ENCODE measurements at places on chromosomes 6 and 20.

- DNase-seq: no peak
Measured at GRCh38 chr6:122751326-122751725, 28.2 kb upstream of the FABP7 start.

GRCh38 chr20:2469991-2470422, 582 bp downstream of the SNRPB start:
- peak; percentile 49 for DNase-seq

GRCh38 chr20:62536871-62537401, 61.1 kb upstream of the GATA5 start:
- no peak for DNase-seq

- DNase-seq: peak; percentile 57
Measured at GRCh38 chr20:41135187-41135887, 2.0 kb upstream of the PLCG1 start.

- no peak for DNase-seq
Measured at GRCh38 chr6:45931232-45931631, 84.4 kb downstream of the CLIC5 start.

DNA sequence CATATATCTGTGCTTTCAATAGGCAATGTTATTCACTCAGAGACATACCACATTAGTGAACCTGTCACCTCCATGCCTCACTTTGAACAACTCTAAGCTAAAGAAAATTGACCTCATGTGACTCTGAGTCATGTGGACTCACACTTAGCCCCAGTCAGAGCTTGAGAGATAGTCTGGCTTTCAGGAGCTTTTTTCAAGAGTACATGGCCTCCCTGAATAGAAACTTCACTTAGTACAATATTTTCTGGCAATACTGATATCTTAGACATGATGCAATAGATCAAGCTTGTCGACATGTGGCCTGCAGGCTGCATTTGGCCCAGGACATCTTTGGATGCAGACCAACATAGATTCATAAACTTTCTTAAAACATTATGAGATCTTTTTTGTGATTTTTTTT, 8.5 kb downstream of the SPTLC3 start:
- no peak for DNase-seq

DNA sequence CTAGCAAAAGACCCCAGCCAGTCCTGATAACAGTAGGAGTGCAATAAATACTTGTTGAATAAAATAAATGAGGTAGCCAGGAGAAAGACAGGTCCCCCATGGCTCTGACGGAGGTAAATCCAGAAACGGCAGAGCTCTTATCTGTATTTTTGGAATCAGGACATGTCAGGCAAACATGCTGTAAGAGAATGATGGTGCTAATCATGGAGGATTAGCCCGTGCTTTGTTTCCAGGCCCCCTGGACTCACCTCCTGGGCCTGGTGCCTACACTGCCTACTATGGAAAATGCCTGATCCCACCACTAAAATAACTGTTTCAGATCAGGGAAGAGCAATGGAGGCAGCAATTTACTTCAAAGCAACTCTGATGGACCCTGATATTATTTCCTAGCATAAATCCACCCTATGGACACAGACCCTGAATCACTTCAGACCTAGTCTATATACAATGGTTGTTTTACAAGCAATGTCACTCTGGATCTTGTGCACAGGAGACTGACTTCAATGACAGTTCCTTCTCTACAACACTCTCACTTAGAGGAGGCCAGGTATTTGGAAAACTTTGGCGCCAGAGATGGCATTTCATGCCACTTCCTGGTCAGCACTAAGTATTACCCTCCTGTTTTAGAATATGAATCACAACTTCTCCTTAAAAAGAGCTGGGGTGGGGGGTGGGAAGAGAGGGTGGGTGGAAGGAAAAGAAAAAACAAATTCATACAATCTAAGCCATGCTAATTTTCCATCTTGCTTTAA, 6.4 kb downstream of the MRPL14 start:
- DNase-seq: no peak

- no peak for DNase-seq
Measured at GRCh38 chr6:110864824-110865223, 9.8 kb upstream of the AMD1 start.

DNA sequence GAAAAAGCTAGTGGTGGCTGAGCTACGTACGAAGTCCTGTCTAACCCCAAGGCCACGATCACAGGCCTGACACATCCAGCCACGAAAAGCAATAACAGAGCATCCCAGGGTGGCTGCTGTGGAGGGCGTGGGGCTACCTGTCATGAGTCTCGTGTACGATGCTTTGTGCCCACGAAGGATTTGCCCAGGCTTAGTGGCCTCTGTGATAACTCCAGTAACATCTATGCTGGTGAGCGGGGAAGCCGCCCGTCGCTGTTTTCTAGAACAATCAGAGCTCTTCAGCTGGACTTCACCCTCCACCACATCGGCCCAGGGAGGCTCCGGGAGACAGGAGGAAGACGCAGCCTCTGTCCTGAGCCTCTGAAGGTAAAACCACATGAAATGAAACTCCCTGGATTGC, 250.5 kb downstream of the TAF4 start:
- DNase-seq: no peak

GRCh38 chr6:148747145-148747470, 278 bp downstream of the UST start:
- DNase-seq: no peak

- no peak for DNase-seq
Measured at GRCh38 chr6:110317189-110317588, 41.0 kb downstream of the METTL24 start.

DNA sequence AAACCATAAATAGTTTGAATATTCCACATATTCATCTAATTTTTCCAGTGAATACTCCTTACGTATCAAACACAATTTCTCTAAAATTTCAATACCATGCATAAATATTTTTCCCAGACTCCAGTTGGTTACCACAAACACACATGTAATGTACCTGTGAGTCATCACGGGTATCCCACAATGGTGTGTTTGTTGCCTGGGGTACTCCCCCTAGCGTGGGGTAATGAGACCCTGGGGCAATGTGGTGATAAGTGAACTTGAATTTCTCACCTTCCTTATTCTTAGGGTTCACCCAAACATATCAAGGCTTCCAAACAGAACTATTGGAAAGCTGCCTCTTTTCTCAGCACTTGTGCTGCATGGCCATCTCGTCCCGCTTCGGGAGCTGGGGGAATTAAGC, 51.0 kb downstream of the STX7 start:
- DNase-seq: no peak

GRCh38 chr6:35377002-35377401, 34.6 kb downstream of the PPARD start:
- DNase-seq: no peak

DNA sequence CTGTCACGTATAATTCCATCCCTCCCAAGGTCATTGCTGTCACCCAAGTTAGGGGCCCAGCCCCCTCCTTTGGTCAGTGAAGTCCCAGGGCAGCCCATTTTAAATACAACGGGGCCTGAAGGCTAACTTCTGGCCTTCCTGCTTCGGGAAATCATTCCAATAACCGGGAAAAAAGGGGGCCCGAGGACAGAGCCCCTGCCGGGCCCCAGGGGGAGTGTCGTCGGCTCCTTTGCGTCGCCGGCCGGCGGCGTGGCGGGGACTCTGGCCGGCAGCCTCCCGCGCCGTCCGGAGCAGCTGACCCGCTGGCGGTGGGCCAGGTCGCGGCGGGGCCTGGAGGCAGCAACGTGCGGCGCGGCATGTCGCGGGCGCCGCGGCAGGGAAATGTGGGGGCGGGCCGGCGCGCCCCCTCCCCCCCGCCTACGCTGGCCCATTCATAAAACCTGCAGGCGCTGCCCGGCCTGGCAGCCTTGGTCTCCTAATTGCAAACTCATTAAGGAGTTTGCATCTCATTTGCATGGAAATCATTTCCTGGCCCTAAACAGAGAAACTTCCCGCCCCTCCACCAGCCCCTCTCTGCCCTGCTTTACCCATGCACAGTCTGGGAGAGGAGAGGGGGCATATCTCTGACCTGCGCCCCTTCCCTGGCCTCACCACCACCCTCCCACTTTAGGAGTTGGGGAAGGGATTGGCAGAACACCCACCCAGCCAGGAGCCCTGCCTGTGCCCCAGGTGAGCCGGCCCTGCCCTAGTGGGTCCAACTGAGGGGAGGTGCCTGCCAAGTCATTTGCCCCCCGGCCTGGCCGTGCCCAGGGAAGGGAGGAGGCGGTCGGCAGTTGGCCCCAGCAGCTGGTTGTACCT, 50.7 kb downstream of the MRPL14 start:
- no peak for DNase-seq

GRCh38 chr6:10343320-10343719, 71.6 kb downstream of the TFAP2A start:
- DNase-seq: no peak

DNA sequence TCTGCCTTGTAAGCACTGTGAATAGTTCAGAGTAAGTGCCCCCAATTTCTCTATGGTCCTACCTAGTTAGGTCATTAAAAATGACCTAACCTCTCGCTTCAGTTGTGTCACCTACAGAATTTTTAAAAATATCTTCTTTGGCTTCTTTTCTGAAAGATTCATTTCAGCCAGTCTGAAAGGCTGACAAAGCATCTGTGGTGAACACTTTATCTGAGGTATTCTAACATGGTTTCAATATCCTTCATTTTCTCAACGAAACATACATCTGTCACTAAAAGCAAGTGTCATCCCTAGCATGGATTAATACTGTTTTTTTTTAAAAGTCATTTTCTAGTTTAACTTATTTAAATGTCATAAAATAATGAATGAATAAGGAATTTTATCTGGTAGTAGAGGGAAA, 5.1 kb downstream of the DPM1 start:
- DNase-seq: no peak

GRCh38 chr6:169932491-169932890, 181.1 kb downstream of the ERMARD start:
- no peak for DNase-seq

GRCh38 chr6:110055387-110055735, 77.2 kb downstream of the GPR6 start:
- no peak for DNase-seq

GRCh38 chr6:130749402-130749801, 77.8 kb upstream of the SMLR1 start:
- no peak for DNase-seq

DNA sequence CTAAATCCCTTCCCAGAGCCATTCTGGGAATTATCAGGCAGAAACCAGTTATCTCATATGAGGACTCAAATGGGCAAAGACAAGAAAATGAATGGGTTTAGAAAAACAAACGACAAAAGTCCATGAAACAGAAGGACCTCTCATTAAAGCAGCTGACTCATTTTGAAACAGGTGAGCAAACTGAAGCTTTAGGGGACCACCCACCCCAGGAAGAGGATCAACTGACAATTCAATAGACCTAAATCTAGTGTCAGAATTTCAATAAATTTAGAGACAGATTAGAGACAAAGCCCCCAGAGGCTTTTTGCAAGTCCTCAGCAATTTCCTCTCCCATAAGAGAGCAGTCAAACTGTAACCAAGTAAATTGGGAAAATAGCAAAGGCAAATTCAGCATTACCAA, 333.8 kb downstream of the PTPRT start:
- no peak for DNase-seq

- no peak for DNase-seq
Measured at GRCh38 chr6:109424946-109425345, 15.5 kb downstream of the PPIL6 start.

DNA sequence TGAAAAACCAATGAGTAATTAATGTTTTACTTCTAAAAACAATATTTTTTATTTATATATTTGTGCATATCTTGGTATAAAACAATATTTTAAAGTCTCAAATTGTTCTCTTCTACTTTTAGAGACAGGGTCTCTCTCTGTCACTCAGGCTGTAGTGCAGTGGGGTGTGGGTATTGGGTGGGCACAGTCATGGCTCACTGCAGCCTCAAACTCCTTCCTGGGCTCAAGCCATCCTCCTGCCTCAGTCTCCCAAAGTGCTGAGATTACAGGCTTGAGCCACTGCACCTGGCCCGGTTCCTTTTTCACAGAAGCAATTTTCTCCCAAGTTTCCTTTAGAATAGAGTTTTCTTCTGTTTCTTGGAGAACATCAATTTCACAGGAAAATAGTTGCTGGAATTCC, 102.8 kb downstream of the TMEM242 start:
- no peak for DNase-seq

- no peak for DNase-seq
Measured at GRCh38 chr6:35391240-35391968, 49.0 kb downstream of the PPARD start.

DNA sequence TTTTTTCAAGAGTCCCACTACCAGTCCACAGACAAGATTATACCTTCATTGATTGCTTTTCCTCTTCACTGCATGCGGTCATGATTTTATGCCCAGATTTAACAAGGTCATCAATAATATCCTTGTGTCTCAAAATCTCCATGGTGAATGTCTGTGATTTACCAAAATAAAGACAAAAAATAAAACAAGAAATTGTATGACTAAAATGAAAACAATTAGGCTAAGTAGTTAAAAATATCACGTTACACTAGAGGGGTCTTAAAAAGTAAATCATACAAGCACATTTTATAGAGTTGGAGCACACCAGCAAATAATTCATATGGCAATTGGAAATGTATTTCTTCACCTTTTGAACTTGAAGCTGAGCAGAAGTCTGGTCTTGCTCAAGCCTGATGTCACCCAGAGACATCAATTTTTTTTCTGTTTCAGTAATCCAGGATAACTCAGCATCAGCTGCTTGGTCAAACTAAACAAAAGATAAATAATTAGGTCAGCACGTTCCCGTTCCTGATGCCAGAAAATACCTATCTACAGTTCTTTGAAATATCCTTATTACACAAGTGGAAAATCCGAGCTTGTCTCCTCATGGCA, 125.4 kb downstream of the DST start:
- DNase-seq: no peak

DNA sequence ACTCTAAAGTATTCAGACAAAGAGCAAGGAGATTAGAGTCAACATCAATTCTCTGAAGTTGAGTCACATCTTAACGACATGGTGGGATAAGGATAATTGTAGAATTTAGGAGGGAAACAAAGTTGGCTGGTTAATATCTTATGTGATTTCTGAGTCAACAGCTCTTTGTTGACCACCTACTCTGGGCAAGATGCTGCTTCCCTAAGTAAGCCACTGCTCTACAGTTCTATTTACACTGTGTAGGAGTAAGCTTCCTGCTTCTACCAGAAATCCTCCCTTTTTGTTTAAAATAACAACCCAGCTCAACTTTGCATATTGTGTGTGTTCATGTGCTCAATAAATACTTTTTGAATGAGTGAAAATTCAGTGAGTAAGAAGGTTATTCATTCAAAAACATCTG, 3.1 kb downstream of the HS3ST5 start:
- DNase-seq: no peak

GRCh38 chr6:33802186-33802958, 1.4 kb downstream of the MLN start:
- no peak for DNase-seq

- DNase-seq: no peak
Measured at GRCh38 chr6:118812970-118813369, 81.0 kb upstream of the ASF1A start.

- DNase-seq: peak; percentile 44
Measured at GRCh38 chr20:5001174-5002076, at the start of gene SLC23A2. Gene SLC23A2 (minus strand): TSS chr20:5001510. CDS start chr20:4932562, 68,948 bp downstream.

Measured in activated CD4-positive, alpha-beta T cell treated with anti-CD3 and anti-CD28 coated beads, Interleukin-2, amount 50 U/mL, for 4 hours (primary cell).